ENCODE measurements at places on chromosomes 4 and X. TPM values are rescaled to one million over a fixed set of nuclear protein-coding genes. Genes with fewer than 3 reads are reported as not detected.

Gene PLXNB3
- total RNA-seq, result 1.1 TPM

Gene SLC10A6
- 1.9 TPM for total RNA-seq

Gene SSX4
- total RNA-seq, result not detected

Gene AVPR2
- total RNA-seq, result 1.7 TPM

Gene HHIP
- total RNA-seq, result 0.25 TPM

GRCh38 chr4:121696170-121696580 is 605 bp downstream of the ANXA5 start:
- DNase-seq, result peak; percentile 65

GRCh38 chr4:26772096-26772873 is 88.4 kb upstream of the STIM2 start:
- DNase-seq, result no peak

DNA sequence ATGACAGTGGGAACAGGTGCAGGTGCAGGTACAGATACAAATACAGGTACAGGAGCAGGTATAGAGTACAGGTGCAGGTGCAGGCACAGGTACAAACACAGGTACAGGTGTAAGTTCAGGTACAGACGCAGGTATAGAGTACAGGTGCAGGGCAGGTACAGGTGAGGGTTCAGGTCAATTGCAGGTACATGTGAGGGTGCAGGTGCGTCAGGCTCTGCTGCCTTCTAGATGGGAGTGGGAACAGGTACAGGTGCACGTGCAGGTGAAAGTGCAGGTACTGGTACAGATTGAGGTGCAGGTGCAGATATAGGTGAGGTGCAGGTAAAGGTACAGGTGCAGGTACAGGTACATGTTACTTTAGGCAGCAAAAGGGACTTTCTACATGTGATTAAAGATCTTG is 85.7 kb downstream of the CRLF2 start:
- DNase-seq, result no peak

- DNase-seq, result no peak
Observed at GRCh38 chrX:13142891-13143290, 98.5 kb upstream of the FAM9C start.

DNA sequence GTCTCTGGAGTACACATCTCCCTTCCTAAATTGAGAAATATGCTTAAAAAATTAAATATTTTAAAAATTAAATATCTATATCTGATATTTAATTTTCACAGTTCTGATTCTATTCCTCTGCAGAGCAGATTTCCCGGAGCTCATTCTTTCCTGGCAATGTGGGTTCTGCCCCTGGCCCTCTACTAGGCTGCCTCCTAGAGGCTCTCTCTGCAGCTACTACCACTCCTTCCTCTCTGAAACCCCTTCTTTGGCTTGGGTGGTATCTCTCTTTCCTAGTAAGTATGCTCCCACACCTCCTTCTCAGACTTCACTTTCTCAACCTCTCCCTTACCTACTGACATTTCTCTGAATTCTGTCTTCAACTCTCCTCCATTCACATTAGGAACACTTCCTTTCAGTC is 45.3 kb downstream of the RPGR start:
- no peak for DNase-seq

DNA sequence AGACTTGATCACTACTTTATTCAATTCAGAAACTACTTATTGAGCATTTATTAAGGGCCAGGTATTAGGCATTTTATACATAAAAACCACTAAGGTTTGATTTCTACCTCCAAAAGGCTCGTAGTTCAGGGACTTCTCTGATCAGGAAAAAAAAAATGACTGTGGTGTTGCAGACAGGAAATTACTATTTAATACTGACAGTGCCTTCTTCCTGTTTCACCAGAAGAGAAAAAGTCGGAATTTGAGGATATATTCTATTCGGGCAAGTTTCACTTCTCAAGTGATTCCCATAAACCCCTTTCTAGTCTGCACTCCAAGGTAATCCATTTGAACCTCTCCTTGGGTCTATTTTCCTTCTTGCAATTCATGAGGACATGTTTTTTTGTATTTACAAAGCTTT is 15.3 kb upstream of the TASL start:
- no peak for DNase-seq

DNA sequence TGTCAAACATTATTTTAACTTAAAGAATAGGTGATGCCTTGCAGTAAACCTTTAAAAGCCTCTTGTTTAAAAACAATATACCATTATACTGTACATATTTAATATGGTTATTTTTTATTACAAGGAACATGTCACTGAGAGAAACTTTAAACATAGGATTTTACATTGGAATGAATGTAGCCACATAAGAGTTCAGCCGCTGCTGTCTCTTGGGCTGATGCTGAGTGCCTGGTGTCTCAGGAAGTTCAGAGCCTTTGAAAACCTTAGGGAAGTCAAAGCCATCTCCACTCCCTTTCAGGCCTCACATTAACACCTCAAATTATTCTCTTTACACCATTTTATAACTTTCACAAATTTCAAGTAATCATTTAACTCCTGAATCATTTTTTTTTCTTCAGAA is 93.5 kb upstream of the DKK2 start:
- no peak for DNase-seq

DNA sequence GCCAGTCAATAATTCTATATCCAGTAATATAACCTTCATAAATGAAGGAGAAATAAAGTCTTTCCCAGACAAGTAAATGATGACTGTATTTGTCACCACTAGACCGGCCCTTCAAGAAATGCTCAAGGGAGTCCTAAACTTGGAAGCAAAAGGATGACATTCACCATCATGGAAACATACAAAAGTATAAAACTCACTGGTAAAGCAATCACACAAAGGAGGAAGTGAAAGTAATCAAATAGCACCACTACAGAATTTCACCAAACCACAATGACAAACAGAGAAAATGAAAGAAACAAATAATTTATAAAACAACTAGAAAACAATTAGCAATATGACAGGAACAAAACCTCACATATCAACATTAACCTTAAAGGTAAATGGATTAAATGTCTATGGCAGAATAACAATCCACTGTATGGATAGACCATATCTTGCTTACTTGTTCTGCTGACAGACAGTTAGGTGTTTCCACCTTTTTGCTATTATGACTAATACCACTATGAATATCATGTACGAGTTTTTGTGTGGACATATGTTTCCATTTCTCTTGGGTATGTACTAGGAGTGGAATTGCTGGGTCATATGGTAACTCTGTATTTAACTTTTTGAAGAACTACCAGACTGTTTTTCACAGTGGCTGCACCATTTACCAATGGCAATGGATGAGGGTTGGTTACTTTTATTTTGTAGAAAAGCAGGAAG is 44.9 kb downstream of the NAT8L start:
- no peak for DNase-seq

- DNase-seq, result no peak
Observed at GRCh38 chrX:30513284-30513683, 64.3 kb downstream of the TASL start.

- no peak for DNase-seq
Observed at GRCh38 chr4:78613522-78614321, 62.2 kb downstream of the ANXA3 start.

DNA sequence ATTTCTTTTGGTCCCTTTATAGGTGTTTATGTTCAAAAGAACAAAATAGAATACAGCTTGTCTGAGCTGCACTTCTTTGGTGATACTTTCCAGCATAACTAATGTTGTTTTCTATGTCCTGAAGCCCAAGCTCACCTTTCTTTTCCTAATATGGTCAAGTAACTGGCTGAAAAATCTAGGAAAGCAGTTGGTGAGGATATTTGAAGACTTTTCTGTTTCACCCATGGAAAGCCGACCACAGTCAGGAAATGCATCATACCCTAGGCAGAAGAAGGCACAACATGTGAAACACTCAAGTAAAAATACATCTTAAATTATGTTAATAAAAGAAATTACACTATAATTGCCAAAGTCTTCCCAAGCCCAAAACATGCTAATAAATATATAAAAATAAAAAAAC is 337.0 kb downstream of the PDGFC start:
- no peak for DNase-seq

GRCh38 chr4:2331519-2332200 is 69.8 kb upstream of the MXD4 start:
- no peak for DNase-seq
